T-helper 2 cell (primary cell): ENCODE measurements at places on chromosomes 12 and 14.

GRCh38 chr12:105409279-105409678 is 78.8 kb downstream of the C12orf75 start:
- no peak for DNase-seq

DNA sequence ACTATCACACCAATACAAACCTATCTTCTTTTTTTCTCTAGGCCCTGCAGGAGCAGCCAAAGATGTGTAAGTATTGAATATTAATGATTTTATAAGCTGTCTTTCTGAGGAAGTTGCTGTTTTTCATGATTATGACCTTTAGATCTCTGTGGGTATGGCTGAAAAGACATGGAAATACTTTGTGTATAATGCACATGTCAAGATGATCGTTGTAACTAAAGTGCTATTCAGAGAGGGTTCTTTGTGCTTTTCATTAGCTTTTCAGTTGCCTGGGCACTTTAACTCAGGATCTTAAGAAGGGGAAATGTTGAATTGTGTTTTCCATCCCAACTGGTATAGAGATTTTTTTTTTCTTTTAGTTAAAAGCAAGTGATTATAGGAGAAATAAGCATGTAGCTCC is 18.1 kb downstream of the C12orf75 start:
- no peak for DNase-seq

GRCh38 chr14:88835661-88836060 is 11.2 kb downstream of the TTC8 start:
- no peak for DNase-seq

DNA sequence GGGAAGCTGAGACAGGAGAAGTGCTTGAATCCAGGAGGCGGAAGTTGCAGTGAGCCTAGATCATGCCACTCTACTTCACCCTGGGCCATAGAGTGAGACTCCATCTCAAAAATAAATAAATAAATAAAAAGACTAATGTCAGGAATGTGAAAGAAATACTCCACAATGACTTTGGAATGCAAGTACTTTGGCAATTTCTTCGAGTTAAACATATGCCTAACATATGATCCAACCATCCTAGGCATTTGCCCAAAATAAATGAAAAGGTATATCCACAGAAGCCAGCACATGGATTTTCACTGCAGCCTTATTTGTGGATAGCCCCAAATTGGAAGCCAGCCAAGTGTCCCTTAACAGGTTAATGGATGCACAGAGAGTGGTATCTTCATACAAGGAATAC is 357.9 kb upstream of the TMEM132C start:
- no peak for DNase-seq

DNA sequence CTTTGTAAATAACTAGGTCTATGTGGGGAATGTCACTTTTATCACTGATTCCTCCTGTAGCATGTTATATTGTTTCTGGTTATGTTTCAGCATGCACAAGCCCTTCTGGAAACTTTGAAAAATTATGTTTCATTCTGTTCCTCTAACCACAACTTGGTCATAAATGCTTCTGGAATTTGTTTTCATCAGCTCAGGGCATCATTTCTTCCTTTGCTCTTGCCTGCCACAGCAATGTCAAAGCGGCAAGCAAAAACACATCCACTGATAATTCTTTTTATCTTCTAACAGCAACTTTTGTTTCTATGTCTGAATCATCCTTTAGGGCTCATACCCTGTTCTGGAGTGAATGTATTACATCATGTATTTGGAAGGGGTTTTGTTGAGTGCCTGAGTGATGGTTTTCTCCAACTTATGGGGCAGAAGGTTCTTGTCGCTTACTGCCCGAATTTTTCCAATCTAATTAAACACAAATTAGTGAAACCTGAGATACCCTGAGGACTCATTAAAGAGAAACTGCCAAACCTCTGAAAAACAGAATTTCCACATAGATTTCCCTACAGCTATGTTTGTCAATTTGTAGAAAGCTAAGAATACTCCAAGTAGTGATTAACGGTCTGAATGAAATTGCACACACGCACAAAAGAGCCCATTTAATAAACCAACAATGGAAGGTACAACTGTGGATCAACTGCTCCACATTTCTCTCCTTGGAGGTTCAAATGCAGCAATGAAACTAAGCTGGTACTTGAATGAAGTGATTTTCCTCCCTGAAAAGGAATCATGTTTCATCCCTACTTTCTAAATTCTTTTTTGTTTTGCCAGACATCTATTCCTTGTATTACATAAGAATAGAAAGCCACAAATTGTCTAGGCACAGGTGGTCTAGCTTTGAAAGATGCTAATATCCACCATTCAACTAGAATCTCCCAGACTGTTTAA is 173.5 kb upstream of the KRR1 start:
- no peak for DNase-seq

GRCh38 chr12:2259369-2259768 is 206.6 kb downstream of the CACNA1C start:
- DNase-seq = no peak

DNA sequence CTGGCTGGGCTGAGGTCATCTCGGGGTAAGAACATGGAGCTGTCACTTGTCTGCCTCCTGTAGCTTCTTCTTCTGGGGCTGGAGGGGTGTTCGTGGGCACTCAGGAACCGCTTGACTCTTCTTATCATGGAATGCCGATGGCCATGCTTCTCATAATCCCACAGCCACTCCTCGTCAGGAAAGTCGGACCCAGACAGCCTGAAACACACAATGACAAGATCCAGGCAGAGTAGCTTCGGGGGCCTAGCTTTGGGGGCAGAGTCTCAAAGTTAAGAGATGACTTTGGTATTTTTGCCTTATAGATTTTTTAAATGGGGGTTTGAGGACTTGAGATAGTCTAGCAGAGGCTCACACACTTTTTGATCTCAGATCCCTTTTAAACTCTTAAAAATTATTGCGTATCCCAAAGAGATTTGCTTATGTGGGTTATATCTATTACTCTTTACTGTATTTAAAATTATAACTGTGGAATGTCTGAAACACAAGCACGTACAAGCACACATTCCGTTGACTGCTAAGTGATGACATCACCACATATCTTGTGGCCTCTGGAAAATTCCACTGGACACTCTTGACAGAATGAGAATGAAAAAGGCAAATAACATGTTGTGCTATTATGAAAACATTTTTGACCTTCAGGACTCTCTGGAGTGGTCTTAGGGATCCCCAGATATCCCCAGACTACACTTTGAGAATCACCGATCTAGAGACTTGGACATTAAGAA is 43.3 kb downstream of the BEST3 start:
- no peak for DNase-seq

GRCh38 chr12:76792828-76793227 is 28.9 kb downstream of the ZDHHC17 start:
- no peak for DNase-seq

DNA sequence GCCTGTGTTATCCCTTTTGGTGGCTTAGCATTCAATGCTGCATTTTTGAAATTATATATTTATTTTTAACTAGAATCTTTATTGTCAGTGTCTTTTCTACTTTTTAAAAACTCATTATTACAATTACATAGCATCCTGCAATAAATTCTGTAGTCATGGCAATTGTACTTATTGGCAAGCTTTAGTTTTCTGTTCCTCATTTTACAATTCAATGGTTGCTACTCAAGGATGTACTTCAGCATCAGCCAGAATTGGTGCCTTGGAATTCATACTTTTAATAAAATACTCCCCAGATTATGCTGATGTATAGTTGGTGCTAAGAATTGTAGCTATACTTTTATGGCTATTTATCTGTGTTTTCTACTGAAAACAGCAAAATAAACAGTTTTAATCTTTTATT is 1756.8 kb upstream of the SEL1L start:
- DNase-seq = no peak

GRCh38 chr12:104006929-104007328 is 41.3 kb downstream of the TDG start:
- no peak for DNase-seq

GRCh38 chr12:53218551-53219291 is 11.7 kb upstream of the ITGB7 start:
- DNase-seq = no peak

GRCh38 chr12:15209782-15210181 is 11.4 kb downstream of the RERG start:
- no peak for DNase-seq

GRCh38 chr12:9866860-9867269 is 2.3 kb downstream of the CLEC2B start:
- DNase-seq = peak; percentile 13

DNA sequence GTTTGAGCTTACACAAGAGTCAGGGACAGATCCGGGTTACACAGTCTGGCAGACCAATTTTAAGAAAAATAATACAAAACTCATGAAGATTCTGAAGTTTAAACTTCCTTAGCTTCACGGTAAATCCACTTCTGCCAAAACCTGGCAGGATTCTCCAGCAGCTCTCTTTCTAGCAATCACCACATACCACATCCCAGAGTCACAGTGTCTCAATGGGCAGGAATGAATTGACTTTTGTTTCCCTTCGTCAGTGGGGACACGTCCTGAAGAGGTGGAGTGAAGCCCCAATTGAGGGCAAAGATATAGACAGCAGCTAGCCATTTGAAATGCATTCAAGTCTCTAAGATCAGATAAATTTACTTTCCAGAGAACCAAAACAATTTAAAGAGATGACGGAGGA is 117.1 kb upstream of the ARHGAP5 start:
- DNase-seq = no peak

DNA sequence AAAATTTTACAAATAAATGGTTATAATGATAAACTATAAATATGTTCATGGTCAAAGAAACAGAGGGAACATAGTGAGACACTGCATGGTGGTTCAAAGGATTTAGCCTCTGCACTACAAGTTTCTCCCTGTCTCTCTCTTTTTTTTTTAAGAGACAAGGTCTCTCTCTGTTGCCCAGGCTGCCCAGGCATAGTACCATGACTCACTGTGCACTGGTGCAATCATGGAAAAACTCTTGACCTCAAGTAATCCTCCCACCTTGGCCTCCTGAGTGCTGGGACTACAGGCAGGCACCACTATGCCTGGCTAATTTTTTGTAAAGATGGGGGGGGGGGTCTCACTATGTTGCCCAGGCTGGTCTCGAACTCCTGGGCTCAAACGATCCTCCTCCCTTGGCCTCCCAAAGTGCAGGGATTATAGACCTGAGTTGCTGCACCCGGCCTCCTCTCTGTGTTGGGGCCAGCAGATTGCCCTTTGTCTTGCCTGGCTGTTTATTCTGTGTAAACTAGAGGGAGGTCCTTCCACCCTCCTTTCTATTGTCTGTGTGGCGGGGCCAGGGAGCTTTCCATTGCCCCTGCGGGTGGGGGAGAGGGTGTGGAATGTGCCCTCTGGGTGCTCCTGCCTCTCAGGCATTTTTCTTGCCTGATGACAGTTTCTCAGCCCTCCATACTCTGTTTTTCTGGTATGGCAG is 22.1 kb downstream of the MTHFD1 start:
- DNase-seq = no peak

- DNase-seq = no peak
Observed at GRCh38 chr12:122090759-122091515, 12.4 kb downstream of the MLXIP start.

GRCh38 chr12:23290627-23291330 is 658.7 kb downstream of the SOX5 start:
- DNase-seq = no peak

DNA sequence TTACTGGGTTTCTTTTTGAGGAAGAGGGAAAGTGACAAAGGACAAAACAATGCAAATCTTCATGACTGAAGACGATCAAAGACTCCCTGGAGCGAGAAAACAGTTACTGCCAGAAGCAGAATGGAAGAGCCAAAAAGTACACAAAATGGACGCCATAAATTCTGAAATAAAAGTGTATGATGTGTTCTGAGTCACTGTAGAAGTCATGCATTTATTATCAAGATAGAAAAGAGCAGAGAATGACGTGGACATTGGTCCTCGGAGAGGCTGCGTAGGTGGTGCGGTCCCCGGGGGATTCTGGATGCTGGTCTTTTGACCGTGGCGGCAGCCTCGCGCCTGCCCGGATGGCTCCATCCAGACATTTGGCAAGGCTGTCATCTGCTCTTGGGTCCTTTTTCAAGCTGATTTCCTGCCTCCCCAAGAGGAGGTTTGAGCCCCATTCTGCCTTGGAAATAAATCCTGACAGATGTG is 52.8 kb downstream of the C14orf132 start:
- DNase-seq = no peak

DNA sequence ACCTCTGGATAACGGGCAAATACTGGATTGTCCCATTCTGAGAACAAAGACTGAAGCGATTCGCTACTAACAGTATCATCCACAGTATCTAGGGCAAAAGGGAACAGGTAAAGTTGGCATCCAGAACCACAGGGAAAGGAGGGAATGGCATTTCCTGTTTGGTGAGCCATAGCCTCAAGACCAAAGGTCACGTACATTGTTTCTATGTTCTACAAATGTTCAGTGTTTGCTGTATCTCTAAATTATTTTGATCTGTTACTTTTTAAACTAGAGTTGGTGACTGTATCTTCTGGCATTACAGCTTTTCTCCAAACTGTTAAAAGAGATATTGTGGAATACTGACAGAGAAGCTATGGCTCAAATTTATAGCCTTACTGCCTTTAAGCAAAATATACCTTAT is 9.7 kb downstream of the MLH3 start:
- DNase-seq = no peak

DNA sequence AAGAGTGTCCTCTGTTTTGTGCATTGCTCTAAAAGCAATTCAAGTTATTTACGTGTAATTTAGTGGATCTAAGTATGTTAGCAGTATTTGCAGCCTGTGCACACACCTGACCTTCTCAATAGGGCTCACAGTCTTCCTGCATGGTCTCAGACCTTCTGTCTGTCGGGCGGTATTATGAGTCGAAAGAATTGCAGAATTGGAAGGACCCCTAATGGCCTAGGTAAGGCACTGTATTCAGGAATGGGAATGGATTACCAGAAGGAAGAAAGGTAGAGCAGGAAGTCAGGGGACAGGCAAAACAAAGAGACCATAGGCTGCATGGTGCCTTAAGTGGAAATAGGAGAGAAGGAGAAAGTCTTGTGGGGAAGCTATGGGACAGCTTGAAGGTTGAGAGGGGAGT is 341.6 kb downstream of the VRK1 start:
- DNase-seq = no peak

GRCh38 chr12:124618291-124618902 is 51.0 kb upstream of the NCOR2 start:
- no peak for DNase-seq

DNA sequence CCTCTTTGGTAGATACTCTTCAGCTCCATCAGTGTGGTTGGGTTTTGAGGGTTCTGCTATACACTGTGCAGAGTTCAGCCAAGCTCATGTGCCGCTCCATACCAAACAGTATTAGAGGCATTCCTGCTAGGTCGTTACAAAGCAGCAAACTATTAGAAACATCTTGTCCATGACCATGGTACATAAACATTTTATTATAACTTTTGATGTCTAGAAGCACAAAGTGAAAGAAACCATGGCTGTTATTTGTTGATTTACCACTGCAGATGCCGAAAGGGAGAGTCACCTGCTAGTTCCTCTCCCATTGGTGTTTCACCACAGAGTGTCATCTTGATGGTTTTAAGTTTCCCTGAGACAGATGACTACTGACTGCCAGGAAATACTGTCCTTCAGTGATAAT is 242.0 kb downstream of the ADAMTS20 start:
- DNase-seq = no peak

DNA sequence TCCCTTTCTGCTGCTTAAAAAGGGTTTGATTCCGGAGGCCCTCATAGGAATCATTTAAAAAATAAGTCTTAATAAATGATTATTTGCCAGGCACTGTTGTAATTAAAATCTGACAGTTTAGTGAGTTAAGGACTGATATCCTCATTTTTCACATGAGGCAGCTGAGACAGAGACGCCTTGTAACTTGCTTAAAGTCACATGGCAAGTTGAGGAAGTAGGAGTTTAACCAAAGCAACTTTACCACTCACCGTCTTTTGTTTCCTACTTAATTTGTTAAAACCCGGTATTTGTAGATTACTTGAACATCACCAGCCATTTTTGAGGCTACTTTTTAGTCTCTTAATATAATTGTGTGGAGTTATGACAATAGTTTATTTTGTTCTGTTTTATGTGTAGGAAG is 2.4 kb downstream of the TIGAR start:
- no peak for DNase-seq

- no peak for DNase-seq
Observed at GRCh38 chr12:28893365-28893764, 255.7 kb upstream of the FAR2 start.
